ENCODE measurements at places on chromosomes 3 and 15.

GRCh38 chr15:40016224-40016865, 22.6 kb downstream of the SRP14 start:
- no peak for DNase-seq

- DNase-seq, result no peak
Observed at GRCh38 chr15:94671858-94672532, 440.6 kb downstream of the MCTP2 start.

DNA sequence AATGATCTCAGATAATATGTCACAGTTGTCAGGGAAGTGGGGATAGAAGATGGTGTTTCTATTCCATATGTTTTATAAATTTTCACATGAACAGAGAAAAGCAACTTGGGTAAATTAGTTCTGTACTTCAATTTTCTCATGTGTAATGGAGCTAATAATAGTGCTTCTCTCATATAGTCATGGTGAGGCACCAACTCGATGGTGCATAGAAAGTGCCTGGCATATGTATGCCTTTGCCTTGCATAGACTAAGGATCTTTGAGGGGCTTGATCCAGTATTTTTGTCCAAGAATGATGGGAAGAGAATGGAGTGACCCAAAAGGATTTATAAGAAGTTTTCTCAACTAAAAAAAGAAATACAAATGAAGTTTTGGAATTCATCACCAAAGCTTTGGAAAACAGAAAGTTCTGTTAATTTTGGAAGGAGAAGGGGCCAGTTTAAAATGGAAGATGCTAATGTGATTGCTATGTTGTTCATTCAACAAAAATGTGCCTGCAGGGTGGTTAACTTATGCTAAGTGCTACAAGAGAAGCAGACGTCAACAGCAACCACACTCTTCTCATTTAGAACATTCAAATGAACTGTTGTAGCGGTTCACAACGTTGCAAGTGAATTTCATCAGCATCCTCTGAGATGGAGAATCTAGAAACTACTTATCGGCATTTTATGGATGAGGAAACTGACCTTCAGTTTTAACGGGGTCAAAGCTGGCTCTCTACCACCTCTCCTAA, 86.1 kb downstream of the RTP4 start:
- no peak for DNase-seq

GRCh38 chr3:179174898-179175297, 26.7 kb downstream of the PIK3CA start:
- DNase-seq, result no peak

GRCh38 chr15:53274630-53275029, 484.5 kb upstream of the ONECUT1 start:
- no peak for DNase-seq

- DNase-seq, result no peak
Observed at GRCh38 chr15:84911879-84912660, 27.6 kb downstream of the SLC28A1 start.

DNA sequence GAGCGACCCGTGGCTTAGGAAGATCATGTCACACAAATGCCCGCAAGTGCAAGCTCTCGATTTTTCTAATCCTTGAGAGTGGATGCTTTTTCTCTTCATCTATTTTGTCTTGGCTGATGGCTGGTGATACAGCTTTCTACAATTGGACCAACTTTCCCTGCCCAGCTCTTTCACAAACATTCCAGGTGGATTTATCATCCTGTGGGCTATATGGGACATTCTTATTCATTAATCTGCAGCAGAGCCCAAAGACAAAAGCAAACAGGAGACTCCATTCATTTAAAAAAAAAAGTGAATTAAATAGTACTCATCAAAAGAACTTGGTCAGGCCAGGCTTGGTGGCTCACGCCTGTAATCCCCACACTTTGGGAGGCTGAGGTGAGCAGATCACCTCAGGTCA, 14.2 kb upstream of the TSEN2 start:
- DNase-seq, result no peak

DNA sequence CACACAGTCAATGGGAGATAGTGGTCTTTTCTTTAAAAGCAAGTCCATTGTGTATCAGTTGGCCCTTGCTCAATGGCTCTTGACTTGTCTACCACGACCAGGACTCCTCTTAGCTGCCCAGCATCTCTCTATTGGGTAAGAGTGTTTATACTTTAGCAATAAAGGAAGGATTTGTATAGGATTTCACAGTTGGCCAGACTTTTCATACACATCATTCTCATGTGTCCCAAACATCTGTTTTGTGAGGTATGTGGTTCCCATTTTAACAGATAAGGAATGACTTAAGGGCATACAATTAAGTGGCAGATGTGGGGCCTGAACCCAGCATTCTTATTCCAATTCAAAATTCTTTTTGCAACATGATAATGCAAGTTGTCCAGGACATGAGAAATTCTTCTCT, 191.5 kb downstream of the CHST2 start:
- DNase-seq, result no peak

- no peak for DNase-seq
Observed at GRCh38 chr3:65233561-65233960, 545.8 kb upstream of the ADAMTS9 start.

GRCh38 chr3:127233371-127233770, 40.4 kb downstream of the PRR23E start:
- no peak for DNase-seq

GRCh38 chr15:64696481-64696880, 78.9 kb downstream of the RBPMS2 start:
- no peak for DNase-seq

DNA sequence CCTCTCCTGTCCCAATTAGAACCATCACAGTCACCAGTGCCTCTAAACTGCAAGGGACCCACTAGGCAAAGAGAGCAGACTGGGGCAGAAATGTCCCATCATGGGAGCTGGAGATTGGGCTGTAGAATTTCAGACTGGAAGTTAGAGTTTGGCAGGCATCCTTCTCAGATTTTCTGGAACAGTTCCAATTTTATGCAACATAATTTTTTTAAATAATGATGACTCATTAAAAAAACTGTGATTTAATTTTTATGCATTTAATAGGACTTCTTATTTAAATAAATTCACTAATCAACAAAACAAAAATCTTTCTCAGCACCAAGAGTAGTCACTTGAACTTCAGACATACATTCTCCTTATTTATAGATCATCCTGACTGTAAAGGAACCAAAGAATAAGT, 84.6 kb upstream of the SLC7A14 start:
- DNase-seq, result no peak

- no peak for DNase-seq
Observed at GRCh38 chr3:23185861-23186260, 17.3 kb upstream of the UBE2E2 start.

DNA sequence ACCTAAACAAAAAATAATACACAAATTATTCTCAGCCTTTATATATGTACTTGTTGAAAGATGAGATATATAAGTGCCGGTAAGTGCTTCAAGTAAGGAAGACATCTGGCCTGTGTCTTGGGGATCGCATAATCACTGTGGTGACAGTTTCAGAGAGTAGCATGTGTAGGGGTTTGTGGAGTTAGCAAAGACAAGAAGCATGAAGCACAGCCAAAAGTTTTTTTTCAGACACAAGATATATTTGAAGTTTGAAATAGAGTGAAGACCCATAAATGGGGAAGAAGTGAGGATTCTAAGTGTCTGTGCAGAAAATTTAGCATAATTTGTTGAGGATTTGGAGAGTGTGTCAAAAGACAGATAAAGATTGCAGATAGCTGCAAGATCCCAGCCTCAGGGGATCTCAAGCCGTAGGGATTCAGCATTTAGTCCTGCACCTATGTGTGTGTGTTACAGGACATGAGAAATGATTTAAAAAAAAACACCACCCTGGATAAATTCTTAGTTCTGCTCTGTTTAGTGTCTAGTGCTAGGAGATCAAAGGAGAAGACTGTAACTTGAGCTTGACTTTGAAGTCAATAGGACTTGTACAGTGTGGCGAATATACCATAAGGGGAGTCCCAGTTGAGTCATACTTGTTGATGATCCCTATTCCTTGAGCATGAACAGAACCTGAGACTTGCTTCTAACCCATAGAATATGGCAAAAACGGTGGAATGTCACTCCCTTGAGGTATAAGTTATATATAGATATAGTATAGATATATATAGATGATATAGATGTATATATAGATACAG, 123.9 kb upstream of the GRM7 start:
- no peak for DNase-seq

GRCh38 chr3:38522002-38522401, 25.9 kb downstream of the EXOG start:
- no peak for DNase-seq

DNA sequence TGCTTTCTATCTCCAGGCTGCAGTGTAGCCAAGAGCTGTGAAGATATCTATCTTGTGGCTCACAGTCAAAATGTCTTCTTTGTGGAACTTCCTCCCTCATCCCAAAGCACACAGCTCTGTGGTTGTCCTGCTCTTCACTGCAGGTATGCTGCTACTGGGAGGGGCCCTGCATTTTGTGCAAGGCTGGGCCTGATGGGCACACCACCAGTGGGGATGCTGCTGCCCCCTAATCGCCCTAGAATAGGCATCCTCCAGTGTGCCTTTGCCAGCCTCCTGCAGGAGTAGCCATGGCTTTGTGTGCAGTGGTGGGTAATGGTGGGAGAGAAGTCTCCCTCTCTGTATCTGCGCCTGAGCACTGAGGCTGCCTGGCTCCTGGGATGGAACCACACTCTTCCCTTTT, 297.3 kb downstream of the DOCK3 start:
- DNase-seq, result no peak

DNA sequence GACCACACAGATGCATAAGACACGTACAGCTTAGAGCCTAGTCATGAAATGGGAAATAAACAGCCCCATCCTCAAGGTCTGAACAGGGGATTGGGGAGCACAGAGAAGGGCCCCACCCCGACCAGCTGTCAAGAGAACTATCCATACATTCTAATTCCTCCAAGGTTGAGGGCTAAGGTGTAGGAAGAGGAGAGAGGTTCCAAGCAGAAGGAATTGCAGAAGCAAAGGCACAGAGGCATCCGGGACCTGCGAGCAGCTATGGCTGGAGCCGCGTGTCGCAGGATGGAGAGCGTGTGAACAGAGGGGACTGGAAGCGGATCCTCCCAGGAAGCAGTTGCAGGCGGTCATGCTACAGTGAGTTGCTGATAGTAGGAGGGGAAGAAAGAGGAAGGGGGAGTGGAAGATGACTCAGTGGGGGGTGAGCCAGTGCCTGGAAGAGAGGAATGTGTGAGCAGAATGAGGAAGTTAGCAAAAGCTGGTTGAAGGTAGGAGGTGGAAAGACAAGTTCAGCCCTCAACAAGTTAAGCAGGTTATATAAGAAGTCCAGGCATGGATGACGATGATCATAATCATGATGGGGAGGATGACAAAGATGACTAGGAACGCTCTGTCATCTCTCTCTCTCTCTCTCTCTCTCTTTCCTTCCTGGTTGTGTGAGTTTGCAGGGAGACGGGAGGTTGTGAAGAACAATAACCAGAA, 89.7 kb downstream of the LIPC start:
- no peak for DNase-seq

DNA sequence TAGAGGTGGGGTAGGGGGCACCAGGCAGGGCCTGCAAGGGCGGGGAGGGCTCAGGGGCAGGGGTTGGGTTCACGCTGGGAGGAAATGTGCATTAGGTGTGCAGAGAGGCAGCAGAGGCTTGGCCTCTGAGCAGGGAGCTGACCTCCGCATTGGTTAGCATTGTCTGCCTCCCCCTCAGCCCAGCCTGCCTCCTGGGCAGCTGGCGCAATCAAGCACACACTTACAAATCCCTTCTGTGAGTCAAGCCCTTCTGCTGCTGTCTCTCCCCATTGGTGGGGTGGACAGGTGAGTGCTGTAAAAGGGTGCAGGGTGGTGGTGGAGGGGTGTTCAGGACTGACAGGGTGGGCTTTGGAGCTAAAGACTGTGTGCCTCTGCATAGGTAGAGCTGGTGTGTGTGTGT, 9.3 kb downstream of the LOXL1 start:
- DNase-seq, result no peak

GRCh38 chr3:140013220-140013619, 78.2 kb downstream of the CLSTN2 start:
- DNase-seq, result no peak

GRCh38 chr15:38671006-38671387, 106.4 kb upstream of the RASGRP1 start:
- no peak for DNase-seq
